ENCODE measurements at places on chromosomes 2 and 18. TPM values are rescaled to one million over a fixed set of nuclear protein-coding genes. Genes with fewer than 3 reads are reported as not detected.

SLC5A7 gene
- total RNA-seq, result 0.11 TPM

KRTCAP3 gene
- 0.61 TPM for total RNA-seq

GCA gene
- total RNA-seq, result 6.7 TPM

TUBA3D gene
- total RNA-seq, result 94.9 TPM

TDRD15 gene
- not detected for total RNA-seq

IFIH1 gene
- 4.9 TPM for total RNA-seq

SERPINB11 gene
- total RNA-seq, result not detected

ALK gene
- not detected for total RNA-seq

RIT2 gene
- total RNA-seq, result not detected

TGFA gene
- total RNA-seq, result 1.00 TPM

CCT7 gene
- 208 TPM for total RNA-seq

ASPRV1 gene
- 0.46 TPM for total RNA-seq

SULT1C4 gene
- 5.0 TPM for total RNA-seq

KCNE4 gene
- 1.8 TPM for total RNA-seq

INHBB gene
- 2.0 TPM for total RNA-seq

IL36RN gene
- total RNA-seq, result not detected
